Activated CD4-positive, CD25-positive, alpha-beta regulatory T cell (primary cell): ENCODE measurements at places on chromosomes 4 and X.

DNA sequence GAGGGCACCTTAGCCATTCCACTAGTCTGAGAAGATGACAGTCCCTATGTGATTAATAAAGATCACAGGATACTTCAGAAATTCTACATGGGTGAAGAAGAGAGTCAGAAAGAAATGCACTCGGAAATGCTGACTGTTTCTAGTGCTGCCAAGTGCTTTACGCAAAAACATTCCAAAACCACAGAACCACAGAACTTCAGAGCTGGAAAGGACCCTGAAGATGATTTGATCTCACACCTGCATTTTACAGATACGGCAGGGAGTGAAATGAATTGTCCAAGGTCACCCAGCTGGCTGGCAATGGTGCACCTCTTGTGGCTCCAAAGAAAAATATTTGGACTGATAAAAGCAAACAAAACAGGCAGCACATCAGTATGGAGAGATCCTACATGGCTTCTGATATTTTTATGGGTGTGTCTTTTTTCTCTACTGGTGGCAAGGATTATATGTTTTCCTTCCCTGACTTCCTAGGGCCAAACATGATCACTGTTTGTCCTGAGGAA is 115.9 kb downstream of the MAML3 start:
- no peak for DNase-seq

DNA sequence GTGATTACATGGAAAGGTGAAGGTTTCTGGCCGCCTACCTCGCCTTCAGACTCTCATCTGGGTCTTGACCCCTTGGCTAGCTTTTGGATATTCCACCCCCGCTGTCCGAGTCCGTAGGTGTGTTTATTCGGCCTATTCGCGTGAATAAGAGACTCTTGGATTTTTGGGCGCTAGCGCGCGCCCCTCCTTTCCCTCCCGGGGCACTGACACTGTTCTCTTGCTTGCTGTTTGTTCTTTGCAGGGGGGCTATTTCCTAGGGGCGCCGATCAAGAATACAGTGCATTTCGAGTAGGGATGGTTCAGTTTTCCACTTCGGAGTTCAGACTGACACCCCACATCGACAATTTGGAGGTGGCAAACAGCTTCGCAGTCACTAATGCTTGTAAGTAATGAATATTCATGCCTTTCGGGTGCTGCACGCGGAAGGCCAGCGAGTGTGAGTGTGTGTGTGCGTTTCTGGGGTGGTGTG is 932 bp downstream of the GRIA2 start:
- DNase-seq, result no peak

- DNase-seq, result no peak
These were observed 9.3 kb upstream of the TBC1D19 start for GRCh38 chr4:26574563-26574962.

GRCh38 chrX:46865281-46865680 is 28.4 kb downstream of the RP2 start:
- DNase-seq, result no peak

- DNase-seq, result no peak
These were observed 103.6 kb downstream of the UCHL1 start for GRCh38 chr4:41360214-41360920.

DNA sequence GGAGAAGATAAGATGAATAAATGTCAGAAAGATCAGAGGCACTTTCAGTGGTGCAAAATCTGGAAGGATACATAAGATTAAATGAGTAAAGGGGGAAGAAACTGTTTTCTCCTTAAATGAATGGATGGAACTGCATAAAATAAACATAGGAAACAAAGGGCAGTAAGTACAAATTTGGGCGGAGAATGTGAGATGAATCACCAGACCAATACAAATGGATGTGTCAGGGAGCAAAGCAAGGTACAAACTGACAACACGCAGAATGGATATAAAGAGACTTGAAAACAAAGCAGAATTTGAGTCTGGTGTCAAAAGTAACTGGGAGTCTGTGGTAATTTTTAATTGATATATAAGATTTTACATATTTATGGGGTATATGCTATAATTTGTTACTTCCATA is 175.3 kb upstream of the PCDH18 start:
- no peak for DNase-seq

- DNase-seq, result no peak
These were observed 59.4 kb upstream of the ARSJ start for GRCh38 chr4:114038762-114039387.

- DNase-seq, result no peak
These were observed 3.4 kb downstream of the UGT2A1 start for GRCh38 chr4:69649629-69650028.

DNA sequence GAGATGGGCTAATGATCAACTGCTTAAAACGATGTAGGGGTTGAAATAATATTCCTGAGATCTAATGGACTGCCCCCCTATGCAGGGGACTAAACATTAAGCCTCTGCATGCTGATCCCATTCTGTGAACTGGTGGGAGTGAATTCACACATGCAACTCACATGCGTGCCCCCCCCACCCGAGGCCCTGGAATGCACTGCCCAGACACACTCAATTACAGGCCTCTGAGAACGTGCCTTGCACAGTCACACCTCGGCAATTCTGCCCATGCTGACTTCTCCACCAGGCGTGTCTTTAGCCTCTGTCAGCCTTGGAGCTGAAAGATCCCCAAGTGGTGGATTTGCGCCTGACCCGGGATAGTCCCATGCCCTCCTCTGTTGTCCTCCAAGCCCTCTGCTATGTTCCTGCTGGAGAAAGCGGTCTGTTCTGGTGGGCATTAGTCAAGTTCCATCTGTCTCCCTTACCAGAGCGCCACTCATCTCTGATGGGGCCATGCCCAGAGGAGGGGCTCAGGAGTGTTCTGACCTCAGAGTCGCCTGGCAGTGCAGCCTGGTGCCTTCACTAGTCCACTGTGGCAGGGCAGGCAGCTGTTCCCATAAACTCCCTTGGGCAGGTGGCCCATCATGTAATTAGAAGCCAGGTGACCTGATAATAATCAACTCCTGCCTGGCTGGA is 86.5 kb downstream of the DRD5 start:
- DNase-seq, result no peak

GRCh38 chr4:183416879-183417755 is 27.3 kb upstream of the CDKN2AIP start:
- DNase-seq, result no peak

DNA sequence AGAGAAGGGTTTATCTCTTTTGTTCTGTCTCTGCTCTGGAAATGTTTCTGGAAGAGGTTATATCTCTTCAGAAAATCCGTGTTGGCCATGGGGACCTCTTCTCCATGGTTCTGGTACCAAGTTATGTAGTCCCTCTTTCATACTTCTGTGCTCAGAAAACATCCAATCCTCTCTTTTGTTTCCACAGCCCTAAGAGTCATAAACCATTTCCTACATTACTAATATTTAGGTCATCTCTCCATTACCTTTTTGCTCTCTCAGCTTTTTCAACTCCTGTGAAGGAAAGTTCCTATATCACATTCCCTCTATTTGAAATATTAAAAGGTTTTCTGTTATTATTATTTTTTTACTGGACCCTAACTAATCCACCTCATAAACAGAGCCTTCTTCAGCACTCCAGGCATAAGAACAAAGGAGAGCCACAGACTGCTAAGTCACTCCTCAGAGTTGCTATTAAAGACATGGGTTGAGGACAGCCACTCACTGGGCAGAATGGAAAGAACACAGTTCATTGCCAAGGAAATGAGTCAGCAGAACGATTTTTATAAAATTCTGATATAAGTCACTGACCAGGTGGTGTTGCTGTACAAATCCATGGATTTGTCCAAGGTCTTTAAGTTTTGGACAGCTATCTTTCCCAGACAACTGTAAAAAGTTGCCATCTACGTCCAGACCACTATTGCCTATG is 122.4 kb upstream of the NPY2R start:
- DNase-seq, result no peak

- no peak for DNase-seq
These were observed 21.2 kb downstream of the TRAM1L1 start for GRCh38 chr4:117063961-117064696.

DNA sequence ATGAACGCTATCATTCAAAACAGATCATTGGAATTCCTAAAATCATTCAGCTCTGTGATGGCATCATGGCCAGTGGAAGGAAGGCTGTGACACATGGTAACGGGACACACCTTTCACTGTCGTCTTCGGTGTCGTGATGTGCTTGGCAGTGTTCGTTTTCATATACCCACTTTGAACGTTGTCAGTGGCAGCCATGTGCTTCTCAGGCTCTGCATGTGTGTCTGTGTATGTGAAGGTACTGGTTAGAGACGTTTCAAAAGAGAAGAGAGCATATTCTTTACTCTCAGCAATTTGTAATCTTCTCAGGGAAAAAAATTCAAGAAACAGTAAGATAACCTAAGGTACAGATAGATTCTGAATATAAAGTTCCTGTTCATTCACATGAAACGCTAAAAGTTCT is 70.6 kb upstream of the MSANTD1 start:
- DNase-seq, result no peak

GRCh38 chr4:25966171-25966570 is 52.2 kb downstream of the SMIM20 start:
- DNase-seq, result no peak

GRCh38 chr4:153573221-153573620 is 107.1 kb downstream of the TMEM131L start:
- DNase-seq, result no peak

DNA sequence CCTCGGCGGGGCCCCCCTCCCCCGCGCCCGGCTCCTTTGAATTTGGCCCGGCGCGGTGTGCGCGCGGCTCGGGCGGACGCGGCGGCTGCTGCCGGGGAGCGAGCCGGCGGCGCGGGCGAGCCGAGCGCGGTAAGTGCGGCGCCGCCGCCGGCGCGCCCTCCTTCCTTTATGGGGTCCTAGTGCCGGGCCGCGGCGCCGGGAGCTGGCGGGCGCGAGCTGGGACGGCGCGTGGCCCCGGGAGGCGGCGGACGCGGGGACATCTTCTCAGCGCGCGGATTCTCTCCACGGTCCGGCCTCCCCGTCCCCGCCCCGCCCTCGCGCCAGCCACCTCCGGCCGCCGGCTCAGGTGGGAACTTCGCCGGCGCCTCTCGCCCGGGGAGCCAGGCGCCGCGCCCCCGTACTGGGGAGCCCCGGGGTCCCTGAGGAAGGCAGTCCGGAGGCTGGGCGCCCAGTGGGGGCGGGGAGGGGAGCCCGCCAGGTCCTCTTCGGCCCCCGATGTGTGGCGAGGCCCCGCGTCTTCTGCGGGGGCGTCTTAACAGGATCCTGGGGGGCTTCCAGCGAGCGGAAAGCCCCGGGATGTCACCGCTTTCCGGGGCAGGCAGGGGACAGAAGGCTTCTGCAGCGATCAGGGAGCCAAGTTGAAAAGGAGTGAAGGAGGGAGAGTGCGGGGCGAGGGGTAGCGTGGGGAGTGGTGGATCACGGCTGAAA is 98.4 kb upstream of the TENM3 start:
- no peak for DNase-seq
